ENCODE measurements at places on chromosomes 13 and 19.

DNA sequence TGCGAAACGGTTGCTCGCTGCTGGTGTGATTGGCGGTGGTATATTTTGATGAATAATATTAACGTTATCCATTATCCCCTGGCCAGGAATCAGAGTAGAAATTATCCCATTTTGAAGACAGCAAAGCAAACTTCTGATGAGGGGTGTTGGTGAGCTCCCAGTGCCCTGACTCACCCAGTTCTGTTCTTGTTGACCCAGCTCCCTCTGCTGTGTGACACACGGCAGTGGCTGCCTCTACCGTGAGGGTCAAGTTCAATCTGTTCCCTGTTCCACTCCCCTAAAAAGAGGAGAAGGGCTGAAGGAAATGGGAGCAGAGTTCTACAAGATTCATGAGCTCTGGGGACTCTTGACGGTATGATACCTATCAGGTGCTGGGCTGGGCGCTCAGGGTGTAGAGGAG lies 2.0 kb downstream of the CAMSAP3 start:
- DNase-seq = no peak

DNA sequence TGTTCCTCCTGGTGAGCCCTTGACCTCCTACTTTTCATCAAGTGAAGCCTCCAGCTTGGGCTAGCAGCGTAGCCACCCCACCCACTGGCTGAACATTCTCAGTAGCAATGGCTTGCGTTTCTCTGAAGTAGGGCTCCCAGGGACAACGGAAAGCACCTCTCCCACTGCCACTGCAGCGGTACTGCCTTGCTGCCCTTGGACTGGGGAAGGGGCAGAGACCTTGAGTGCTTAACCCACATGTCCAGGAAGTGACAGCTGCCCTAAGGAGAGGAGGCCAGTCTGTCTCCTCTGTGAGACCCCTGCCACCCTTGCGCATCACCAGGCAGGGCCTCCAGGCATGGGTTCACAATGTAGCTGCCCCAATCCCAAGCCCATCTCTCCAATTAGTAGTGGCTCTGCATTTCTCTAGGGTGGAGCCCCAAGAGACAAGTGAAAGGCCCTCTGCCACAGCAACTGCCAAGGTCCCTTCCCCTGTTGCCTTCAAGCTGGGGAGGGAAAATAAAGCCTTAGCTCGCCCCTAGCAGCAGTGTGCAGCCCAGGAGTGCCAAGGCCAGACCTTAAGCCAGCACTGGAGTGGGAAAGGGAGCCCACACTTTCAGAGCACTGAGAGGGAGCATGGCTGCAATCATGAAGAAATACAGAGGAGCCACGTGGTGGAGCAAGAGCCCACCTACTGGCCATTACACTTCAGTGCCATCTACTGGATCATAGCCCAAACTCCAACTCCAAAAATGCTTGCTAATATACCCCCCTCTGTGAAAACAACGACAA lies 175.9 kb upstream of the TRPC4 start:
- DNase-seq = no peak

GRCh38 chr19:51610576-51610975 lies 19.6 kb downstream of the SIGLEC5 start:
- DNase-seq = no peak

- DNase-seq = no peak
Observed at GRCh38 chr13:99296398-99296797, 10.8 kb downstream of the GPR183 start.

GRCh38 chr13:61727767-61728166 lies 312.1 kb upstream of the PCDH20 start:
- no peak for DNase-seq

- no peak for DNase-seq
Observed at GRCh38 chr19:55398200-55398925, 9.2 kb downstream of the UBE2S start.

DNA sequence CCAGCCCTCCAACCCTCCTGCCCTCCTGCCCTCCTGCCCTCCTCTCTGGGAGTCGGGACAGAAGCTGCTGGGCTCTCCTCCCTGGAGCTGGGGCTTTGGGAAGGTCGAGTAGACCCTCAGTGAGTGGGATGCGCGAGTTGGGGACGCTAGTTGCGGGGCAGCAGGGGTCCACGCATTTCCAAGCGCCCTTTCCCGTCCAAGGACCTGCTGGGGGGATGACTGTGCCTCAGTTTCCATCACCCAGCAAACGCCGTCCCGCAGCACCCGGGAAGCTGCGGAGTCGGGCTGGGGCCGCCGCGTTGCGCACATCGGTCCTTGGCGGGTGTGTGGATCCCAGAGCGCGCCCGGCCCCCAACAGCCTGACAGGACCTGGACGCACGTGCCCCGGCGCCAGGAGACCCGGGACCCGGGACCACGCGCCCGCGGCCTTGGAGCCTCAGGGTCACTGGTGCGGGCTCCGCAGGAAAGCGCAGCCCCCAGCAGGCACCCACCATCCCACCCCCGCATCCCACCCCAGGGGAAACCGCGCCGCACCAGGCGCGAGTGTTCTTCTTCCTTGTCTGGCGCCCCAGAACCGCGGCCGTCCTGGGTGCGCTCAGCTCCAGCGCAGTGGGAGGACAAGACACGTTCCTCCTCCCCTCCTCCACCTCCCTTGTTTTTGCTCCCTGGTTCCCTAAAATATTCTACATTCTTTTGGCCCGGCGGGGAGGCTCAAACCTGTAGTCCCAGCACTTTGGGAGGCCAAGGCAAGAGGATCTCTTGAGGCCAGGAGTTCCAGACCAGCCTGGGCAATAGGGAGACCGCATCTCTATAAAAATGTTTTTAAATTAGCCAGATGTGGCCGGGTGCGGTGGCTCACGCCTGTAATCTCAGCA lies 9.2 kb downstream of the ONECUT3 start:
- DNase-seq = no peak

- peak; percentile 95 for DNase-seq
Observed at GRCh38 chr19:35740423-35741202, 1.6 kb downstream of the IGFLR1 start.

DNA sequence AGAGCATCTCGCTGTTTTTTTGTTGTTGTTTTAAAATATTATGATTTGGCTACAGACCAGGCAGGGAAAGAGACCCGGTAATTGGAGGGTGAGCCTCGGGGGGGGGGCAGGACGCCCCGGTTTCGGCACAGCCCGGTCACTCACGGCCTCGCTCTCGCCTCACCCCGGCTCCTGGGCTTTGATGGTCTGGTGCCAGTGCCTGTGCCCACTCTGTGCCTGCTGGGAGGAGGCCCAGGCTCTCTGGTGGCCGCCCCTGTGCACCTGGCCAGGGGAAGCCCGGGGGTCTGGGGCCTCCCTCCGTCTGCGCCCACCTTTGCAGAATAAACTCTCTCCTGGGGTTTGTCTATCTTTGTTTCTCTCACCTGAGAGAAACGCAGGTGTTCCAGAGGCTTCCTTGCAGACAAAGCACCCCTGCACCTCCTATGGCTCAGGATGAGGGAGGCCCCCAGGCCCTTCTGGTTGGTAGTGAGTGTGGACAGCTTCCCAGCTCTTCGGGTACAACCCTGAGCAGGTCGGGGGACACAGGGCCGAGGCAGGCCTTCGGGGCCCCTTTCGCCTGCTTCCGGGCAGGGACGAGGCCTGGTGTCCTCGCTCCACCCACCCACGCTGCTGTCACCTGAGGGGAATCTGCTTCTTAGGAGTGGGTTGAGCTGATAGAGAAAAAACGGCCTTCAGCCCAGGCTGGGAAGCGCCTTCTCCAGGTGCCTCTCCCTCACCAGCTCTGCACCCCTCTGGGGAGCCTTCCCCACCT lies 183.3 kb downstream of the KDM4B start:
- DNase-seq = no peak

DNA sequence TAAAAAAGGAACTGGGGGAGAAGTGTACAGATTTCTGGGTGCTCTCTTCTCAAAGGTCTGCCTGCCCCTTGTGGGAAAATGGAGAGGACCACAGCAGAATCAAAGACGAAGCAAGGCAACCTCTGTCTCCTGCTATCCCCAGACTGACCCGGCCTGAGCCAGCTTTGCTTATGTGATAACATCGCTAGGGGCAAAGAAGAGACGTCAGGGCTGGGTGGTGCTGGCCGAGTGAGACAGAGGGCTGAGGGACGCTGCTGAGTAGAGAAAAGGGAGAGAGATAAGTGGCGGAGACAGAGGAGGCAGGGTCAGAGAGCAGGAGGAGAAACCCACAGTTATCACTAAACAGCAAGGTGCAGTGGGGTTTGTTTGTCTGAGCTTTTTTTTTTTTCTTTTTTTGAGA lies 4.6 kb upstream of the MUC16 start:
- no peak for DNase-seq

DNA sequence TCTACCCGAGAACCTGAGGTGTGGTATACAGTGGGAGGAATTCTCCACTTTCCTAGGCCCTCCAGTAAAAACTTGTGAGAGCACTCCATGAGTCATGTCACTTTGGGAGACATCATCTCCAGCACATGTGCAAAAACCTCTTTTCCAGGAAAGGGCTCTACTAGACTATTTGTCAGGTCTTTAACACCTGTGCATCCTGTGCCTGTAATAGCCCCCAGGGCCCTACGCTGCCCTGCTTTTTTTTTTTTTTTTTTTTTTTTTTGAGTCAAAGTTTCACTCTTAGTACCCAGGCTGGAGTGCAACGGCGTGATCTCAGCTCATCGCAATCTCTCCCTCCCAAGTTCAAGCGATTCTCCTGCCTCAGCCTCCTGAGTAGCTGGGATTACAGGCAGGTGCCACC lies 1.7 kb upstream of the ERVV-1 start:
- DNase-seq = no peak

DNA sequence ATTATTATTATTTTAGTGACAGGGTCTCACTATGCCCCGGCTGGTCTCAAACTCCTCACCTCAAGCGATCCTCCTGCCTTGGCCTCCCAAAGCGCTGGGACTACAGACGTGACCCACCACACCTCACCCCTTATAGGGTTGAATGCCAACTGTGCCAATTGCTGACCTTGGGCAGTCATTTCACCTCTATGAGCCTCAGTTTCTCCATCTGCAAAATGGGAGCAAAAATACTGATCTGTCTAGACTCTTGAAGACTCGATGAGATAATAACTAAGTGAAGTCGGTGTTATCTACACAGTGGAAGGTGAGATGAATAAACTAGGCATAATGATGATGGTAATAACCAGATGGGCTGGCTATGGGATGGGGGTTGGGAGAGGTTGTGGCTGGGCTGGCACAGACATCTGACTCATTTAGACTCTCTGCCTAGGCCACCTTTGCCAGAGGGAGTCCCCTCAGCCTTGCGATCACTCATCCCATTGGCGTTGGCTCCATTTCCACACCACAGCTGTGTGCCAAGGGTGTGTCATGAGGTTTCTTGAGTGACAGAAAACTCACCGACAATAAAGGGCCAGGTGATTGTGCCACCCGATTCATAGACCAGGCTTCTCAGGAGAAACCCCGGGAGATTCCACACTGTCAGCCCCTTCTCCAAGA lies at the start of gene CASP14:
CASP14 (plus strand) TSS at position 596 of the 657 bp plus-strand sequence. CDS start 2,772 bp downstream, outside the sequence.
- no peak for DNase-seq

DNA sequence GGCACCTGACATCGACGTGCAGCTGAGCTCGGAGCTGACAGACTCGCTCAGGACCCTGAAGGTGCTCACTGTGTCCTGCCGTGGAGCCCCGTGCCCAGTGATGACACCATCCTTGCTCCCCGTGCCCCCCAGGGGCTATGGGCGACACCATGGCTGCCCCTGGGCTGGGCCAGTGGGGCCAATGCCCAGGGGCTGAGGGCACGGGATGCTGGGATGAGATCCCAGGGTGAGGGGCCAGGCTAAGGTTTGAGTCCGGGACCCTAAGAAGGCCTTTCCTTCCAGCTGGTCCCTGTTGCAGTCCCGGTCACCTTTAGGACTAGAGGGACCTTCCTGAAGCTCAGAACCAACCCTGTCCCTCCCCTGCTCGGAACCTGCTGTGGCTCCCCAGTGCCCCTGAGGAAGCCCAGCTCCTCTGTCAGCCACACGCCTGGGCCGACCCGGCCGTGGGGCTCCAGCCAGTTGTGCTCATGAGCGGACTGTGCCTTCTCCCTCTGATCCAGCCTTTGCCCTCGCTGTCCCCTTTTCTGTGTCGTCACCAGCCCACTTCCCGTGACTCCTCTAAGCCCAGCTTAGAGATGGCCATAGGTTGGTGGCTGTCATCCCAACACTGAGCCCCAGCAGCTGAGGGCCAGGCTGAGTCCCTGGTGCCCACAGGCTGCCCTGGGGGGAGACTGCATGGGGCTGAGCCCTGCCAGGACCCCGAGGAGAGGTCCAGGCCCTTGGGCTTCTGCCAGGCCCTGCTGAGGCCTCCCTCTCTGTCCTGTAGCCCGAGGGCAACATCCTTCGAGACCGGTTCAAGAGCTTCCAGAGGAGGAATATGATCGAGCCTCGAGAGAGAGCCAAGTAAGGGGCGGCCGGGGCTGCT lies 10.6 kb downstream of the NOP53 start:
- no peak for DNase-seq

- no peak for DNase-seq
Observed at GRCh38 chr13:57558051-57558467, 73.5 kb upstream of the PCDH17 start.

DNA sequence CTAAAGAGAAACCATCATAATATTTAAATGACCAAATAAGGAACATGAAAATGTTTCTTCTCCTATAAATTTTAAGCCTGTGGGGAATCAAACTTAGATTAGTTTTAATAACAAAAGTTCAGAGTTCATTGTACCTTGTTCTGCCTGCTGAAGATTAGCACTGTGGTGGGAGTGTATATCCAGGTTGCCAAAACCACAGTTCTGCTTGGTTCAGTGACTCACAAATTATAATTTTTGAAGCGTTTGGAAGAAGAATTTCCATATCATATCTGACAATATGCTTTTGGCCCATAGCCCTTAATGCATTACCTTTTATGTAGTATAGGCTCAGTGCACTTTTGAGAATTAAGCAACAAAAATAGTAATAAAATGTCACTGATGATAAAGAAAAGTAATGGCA lies 545.2 kb downstream of the GPC6 start:
- DNase-seq = no peak

GRCh38 chr13:51785712-51786424 lies 18.1 kb downstream of the DHRS12 start:
- no peak for DNase-seq
